Fibroblast of skin of left biceps (primary cell): ENCODE measurements at places on chromosomes 6 and 20.

- DNase-seq = no peak
Observed at GRCh38 chr6:164331026-164331425, 916.5 kb downstream of the QKI start.

DNA sequence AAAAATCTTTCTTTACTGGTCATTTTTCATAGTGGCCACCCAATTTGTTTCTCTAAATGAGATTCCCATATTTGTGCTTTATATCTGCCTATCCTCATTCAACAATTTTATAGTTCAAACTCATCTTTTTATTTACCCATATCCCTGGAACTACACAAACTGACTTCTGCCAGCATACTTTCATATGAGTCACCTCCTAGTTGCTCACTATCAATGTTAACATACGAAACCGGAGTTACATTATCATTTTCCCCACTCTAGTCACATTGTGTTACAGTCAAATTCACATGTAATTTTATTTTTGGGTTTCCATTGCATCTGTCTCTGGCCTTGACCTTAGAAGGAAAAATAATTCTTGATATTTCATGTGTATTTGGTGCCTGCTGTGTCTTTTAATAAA lies 499.4 kb downstream of the MAFB start:
- no peak for DNase-seq

DNA sequence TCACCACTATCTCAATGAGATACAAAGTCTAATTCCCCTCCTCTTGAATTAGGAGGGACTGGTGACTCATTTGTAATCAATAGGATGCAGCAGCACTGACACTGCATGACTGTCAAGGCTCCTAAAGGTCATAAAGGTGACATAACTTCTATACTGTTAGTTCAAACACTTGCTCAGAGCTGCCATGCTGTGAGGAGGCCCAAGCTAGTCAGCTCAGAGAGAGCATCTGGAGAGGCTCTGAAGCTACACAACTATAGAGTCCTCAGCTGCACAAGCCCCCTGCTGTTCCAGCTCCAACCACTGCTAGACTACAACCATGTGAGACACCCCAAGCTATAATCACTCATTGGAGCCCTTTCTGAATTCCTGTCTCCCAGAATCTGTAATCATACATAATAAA lies 17.0 kb upstream of the HEY2 start:
- DNase-seq = no peak

DNA sequence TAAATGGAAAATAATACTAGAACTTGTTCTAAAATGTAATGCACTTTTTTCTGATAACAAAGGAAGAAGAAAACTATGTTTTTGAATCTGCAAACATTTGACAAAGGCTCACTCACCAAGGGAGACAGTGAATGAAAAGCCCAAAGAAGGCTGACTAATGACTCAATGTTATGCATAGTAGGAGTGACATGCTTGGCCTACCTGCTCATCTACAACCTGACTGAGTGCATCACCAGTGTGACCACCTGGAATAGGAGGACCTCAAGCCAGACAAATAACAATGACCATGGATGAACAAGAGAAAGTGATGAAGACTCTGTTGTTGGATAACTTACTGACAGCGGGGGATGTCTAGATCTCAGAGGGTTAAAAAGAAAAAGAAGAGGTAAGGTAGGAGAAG lies 157.2 kb downstream of the SIM1 start:
- DNase-seq = no peak

GRCh38 chr20:61252601-61253263 lies 671 bp downstream of the CDH4 start:
- no peak for DNase-seq

- no peak for DNase-seq
Observed at GRCh38 chr6:85764844-85765243, 122.2 kb upstream of the SYNCRIP start.

- no peak for DNase-seq
Observed at GRCh38 chr6:70380252-70380651, 33.1 kb upstream of the FAM135A start.

DNA sequence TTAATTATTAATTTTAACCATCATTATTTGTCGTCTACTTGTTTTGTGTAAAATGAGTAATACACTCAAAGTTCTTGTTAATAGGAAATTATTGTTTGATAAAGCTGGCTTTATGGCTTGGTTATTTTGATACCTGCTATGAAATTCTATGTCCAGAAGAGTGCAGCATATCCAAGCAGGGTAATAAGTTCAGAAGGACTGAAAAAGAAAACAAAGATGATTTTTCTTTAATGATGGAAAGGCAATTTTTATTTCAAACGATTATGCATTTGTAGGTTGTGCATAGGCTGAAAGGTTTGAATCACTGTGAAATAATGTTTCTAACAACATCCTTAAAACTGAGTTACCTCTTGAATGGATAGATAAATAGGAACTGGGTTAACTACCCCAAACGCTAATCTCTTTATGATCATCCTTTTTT lies 1.4 kb upstream of the MAN1A1 start:
- DNase-seq = peak; percentile 14

DNA sequence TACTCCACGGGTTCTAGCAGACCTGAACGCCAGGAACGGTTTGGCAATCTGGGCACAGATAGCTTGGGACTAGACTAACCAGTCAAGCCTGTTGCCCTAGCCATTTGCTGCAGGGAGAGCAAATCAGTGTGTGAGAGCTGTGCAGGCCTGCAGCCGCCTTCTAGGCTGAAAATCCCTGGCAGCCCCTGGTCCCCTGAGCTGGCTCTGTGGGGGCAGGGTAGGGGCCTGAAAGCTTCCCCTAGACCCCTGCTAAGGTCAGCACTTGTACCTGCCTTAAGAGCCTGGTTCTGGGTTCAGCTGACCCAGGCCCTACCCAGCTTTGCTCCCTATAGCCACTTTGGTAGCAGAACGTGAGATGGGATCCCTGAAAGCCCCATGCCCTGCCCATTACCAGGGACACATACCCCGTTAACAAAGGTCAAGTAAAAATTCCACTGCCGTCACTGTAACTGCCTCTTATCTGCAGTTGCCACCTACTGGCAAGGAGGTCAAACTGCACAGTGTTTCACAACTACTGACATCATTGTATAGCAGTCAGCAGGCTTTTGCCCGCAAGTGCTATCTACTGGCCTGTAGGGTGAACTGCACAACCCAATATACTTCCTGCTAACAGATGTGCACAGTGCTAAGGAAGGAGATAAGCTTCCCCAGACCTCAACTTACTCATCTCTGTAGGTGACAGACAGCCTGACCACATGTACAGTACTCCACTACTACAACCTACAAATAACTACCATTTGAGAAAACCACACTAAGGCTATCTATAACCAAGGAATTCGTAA lies 95.1 kb upstream of the OLIG3 start:
- no peak for DNase-seq

DNA sequence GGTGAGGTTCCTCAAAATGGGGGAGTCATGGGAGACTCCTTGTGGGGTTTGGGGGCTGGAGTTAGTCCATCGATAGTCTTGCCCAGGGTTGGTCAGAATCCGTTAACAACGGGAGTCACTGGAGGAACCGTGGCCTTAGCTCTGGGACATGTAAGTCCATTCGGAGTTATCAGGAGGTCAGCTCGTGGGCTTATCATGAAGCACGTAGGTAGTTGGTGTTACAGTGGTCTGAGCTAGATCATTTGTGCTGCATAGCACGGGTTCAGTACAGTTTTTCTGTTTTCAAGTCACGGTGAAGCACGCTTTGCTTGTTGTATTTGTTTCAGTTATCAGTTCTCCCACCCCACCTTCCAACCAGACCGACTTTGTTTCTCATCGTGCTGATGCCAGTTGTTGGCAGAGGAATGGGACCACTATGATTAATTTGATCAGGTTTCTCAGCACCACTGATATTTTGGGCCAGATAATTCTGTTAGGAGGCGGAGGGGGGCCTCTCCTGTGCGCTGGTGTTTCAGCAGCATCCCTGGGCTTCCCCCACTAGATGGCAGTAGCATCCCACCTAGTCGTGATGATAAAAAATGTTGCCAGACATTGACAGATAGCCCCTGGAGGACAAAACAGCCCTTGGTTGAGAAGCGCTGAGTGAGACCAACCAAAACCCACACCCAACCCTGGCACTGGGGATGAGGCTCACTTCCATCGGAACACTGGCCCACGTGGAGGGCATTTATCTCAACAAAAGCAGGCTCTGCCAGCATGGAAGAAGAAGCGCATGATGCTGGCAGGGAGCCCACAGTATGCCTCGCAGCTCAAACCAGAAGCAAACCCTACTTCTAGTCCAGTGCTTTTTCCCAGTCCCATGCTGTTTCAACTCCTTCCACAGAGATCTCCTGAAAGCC lies 2.2 kb upstream of the APMAP start:
- DNase-seq = peak; percentile 40
